ENCODE measurements at places on chromosomes 2 and 18.

- DNase-seq: no peak
These were observed 20.9 kb downstream of the TSN start for GRCh38 chr2:121776361-121776760.

DNA sequence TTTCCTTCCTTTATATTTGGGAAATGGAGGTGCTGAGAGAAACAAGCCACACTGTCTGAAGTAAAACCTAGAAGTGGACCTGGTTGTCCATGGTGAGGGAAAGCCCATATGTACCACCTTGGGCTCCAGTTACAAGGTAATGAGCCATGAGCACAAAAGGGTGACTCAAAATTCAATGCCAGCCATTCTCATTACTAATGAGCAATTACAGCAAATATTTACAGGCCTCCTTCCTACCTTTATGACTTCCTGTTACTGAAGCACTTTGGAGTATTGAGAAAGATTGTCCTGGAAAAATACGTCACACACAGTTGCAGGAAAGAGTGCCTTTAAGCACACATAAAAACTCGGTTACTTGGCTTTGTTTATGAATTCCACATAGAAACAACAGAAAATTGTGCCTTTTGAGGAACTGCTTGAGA is 9.1 kb downstream of the EPAS1 start:
- DNase-seq: no peak

GRCh38 chr2:8198766-8199382 is 483.0 kb upstream of the ID2 start:
- no peak for DNase-seq

- no peak for DNase-seq
These were observed 89.8 kb upstream of the CYRIA start for GRCh38 chr2:16755442-16755841.

DNA sequence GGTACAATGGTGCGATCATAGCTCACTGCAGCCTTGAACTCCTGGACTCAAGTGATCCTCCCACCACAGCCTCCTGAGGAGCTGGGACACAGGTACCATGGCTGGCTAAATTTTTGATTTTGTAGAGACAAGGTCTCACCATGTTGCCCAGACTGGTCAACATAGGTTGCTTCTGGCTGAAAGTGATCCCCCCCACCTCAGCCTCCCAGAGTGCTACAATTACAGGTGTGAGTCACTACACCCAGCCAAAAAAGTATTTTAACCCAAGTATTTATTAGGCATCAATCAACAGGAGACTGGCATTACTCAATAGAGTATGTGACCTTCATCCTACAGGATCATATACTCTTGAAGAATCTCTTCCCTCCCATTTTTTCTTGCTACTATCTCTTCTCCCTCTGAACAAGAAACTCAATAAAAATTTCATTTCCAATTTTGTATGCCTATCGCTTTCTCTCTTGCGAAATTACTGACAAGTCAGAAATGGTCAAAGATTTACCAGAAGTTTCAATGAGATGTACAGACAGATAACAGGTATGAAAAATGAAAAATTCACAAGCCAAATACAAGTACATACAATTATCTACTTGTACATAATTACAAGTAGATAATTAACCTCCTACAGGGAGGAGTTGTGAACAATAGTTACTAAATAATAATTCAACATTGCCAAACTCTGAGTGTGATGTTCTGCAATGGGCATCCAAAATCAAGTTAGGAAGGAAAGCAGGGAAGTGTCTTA is 34.9 kb upstream of the CCNT2 start:
- no peak for DNase-seq

DNA sequence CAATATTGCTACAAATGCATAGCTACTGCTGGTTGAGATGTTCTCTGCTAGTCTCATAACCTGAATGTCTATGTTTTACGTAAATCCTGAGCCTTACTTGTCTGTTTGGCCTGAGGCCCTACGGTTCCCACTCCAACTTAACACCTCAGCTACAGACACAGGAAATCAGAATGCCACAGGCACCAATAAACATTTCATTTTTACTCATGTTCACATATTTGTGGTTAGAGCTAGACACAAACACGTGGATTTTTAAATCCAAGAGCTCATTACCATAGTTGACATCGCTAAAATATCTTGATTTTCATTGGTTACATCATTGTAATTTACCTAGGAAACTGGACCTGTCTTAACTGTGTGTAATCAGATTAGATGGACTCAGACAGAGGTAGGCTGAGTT is 263.8 kb upstream of the CDH19 start:
- DNase-seq: no peak

DNA sequence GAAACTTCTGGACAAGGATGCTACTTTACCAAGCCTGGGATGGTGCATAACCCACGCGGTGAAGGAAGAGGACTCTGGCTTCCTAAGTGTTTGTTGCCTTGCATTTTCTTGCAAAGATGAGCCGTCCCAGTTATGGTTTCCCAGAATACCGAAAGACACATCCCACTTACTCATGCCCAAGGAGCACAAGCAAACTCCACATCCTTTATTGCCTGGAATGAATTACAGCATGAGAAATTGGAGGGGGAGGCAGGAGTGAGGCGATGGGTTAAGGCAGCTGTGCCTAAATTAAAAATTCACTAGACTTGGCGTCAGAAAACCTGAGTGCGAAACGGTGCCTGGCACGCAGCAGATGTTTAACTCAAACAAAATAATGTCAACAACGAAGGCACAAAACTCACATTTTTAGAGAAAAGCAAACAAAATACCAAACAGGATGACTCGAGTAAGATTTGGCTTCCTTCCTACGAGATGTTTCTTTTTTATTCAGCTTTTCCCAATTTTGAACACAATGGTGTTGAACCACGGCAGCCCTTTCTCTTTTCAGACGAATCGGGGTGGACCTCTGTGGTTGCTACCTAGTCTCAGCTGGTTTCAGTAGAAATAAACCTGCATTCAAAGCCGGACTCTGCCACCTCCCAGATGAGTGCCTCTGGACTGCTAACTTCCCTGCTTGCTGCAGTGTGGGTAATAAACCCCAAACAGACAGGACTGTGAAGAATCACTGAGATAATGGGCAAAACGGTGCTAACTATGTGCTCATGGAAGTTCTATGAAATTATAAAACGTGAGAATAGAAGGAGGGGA is 100.3 kb upstream of the NCK2 start:
- no peak for DNase-seq

DNA sequence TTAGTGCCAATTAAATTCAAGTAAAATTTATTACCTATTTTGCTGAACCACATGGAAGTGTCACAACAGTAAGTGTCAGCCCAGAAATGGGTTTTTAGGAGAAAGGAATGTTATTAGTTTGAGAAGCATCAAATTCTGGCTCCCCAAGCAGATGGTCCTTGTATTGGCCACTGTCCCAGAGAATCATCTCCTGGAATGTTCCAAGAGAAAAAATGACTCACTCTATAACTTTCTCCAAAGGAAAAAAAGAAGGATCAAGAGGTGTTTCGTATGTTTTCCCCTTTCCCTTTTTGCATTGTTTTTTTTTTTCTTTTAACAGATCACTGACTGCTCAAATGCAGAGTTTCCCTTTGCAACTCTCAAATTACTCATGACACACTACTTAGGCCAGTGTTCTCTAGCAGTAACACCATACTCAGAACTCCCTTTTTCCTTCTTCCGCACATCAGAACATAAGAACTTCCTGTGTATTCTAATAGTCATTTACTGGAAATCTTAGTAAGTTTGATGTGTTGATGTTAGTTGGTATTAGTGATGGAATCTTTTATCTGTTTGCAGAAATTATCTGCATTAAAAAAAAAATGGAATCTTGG is 390.3 kb downstream of the GPD2 start:
- peak; percentile 9 for DNase-seq

GRCh38 chr2:29014331-29014730 is 33.2 kb downstream of the TOGARAM2 start:
- DNase-seq: no peak

GRCh38 chr2:44983836-44984604 is 25.2 kb downstream of the SIX2 start:
- no peak for DNase-seq

DNA sequence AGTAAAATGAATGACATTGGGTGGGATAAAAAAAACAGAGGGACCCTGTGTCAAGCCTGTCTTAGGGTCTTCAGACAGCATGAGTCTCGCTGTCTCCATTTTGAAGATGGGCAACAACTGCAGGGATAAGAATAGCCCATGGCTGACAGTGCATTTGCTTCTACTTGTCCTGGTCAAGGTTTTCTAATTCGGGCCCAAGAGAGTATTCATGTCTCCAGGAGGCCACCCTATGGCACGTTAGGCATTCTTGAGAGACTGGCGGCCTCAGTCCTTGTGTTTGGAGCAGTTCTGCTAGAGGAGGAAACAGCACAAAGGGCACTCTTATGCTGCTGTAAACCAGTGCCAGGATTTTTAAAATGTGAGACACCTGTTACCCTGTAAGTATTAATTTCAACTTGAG is 9.5 kb upstream of the MYL1 start:
- no peak for DNase-seq

DNA sequence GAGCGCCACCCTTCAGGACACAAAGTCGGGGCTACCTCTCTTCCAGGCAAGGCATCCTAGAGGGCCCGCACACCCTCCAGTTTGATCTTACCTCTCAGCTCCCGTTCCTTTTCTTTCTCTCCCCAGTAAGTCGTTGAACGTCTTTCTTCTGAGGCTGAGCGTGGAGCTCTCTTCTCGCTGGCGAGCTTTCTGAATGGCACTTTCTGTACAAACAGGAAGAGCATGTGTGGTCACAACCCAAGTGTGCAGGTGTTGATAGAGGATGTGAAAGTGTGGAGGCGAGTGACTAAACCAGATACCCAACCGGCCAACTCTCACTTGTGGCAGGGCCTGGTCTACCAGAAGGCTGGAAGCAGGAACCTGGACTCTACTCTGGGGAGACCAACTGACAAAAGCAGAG is at the start of gene AFF3:
Gene AFF3 (minus strand): TSS at position 198 of the 400 bp plus-strand sequence. CDS start 38,136 bp downstream, outside the sequence.
- DNase-seq: no peak

GRCh38 chr18:49249521-49249920 is 210.9 kb downstream of the DYM start:
- DNase-seq: peak; percentile 42

DNA sequence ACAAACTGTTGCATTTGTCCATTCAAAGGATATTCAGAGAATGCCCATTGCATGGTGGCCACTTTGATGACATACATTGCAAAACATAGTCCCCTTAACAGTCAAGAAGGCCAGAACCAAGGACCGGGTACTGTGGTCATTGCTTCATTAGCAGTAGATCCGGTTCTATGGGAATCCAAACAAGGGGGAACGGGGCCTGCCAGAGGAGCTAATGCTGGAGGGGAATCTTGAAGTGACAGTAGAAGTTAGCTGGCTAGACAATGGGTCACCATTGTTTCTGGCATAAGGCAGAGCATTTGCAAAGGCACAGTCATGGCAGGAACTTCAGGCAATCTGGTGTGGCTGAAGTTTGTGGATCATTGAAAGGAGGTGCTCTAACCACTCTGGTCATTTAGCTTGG is 279.7 kb downstream of the SS18 start:
- no peak for DNase-seq

GRCh38 chr2:230790981-230791380 is 73.8 kb upstream of the ITM2C start:
- no peak for DNase-seq

DNA sequence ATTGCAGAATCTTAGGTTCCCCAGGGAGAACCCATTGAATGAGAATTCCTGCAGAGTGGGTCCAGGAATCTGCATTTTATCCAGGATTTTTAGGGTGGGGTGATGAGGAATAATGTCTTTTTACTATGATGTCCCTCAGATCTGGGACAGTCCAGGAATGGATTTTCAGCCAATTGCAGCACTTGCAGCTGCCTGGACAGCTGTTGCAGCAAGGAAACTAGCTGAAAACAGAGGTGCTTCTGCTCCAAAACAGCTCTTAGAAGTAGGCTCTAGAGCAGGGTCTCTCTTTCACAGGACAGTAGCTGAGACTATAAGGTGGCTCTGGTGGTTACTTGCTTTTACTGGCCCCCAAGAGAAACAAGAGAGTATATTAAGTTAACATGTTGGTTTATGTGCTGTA is 9.1 kb downstream of the GLI2 start:
- DNase-seq: no peak

GRCh38 chr18:79818631-79819030 is 20.9 kb downstream of the KCNG2 start:
- DNase-seq: no peak

GRCh38 chr18:13565228-13565627 is 161.1 kb downstream of the FAM210A start:
- DNase-seq: no peak

- no peak for DNase-seq
These were observed 14.3 kb downstream of the PLB1 start for GRCh38 chr2:28510184-28510583.

- no peak for DNase-seq
These were observed 51.8 kb downstream of the STK25 start for GRCh38 chr2:241456546-241456945.

GRCh38 chr2:63888490-63889402 is 47.0 kb downstream of the UGP2 start:
- DNase-seq: peak; percentile 56

DNA sequence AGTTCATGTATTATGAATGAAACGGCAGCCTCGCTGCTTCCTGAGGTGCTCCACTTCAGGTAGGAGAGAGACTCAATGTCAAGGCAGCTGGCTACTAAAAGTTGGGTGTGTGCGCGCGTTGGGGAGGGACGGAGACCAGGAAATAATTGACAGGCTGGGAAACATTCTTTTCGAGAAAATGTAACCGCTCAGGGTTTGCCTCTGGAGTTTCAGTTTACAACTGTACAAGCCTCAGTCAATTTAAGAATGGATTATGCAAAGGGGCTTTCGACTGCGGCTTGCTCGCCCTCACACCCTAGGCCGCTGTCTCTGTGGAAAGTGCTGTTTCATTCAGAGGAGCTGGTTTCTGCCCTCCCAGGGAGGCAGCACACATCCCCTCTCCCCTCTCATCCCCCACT is 4.4 kb upstream of the SPRED2 start:
- no peak for DNase-seq

DNA sequence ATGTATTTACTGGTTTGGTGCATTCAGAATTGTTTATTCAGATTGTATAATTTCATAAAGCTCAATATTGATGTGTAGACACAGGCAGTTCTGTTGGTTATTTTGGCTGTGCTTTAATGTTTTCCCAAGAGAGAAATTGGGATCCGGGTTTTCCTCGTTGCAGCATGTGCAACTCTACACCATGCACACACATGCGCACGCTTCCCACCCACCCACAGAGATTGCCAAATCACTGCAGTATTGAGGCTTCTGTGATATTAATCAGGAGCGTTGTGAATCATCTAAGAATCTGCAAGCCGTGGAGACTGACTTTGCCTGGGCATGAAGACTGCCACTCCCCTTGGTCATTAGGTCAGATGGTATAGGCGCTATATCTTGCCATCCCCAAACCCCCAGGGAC is 571.5 kb downstream of the SLC4A3 start:
- DNase-seq: peak; percentile 71

- DNase-seq: no peak
These were observed 1.8 kb downstream of the LAPTM4A start for GRCh38 chr2:20049637-20050036.

GRCh38 chr2:69546646-69547045 is 96.9 kb downstream of the AAK1 start:
- DNase-seq: no peak

GRCh38 chr2:138132108-138132507 is 167.8 kb downstream of the HNMT start:
- no peak for DNase-seq

GRCh38 chr2:65430603-65431420 is 1.6 kb downstream of the SPRED2 start:
- peak; percentile 36 for DNase-seq

Data from HTR-8/SVneo (cell line).